ENCODE measurements at places on chromosomes 2 and 18.
A peak's percentile ranks its signal among the peaks of the same experiment; 100 is the strongest.

GRCh38 chr2:51003345-51004192 is 28.4 kb downstream of the NRXN1 start:
- no peak for DNase-seq

GRCh38 chr2:165277295-165277694 is 38.1 kb downstream of the SCN2A start:
- DNase-seq, result no peak

GRCh38 chr2:9108210-9108967 is 98.2 kb upstream of the ASAP2 start:
- no peak for DNase-seq

GRCh38 chr2:8178911-8179310 is 502.9 kb upstream of the ID2 start:
- no peak for DNase-seq

- DNase-seq, result no peak
These were observed 63.8 kb upstream of the ZC3H15 start for GRCh38 chr2:186422226-186422625.

DNA sequence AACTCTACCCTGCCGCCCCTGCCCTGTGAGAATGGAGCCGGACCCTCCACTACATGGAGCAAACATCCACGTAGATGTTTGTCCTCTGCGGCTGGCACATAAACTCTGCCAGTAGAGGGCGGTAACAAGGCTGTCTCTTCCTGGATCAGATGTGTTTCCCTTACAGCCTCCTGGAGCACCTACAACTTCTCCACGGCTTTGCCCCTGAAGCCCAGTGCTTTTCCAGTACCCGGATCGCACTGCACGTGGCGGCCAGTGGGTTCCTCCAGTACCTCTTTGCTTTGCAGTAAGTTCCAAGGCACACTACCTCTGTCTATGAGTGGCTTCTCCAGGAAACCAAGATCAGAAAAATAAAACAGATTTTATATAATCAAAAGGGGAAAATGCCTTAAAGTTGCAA is 651.3 kb downstream of the DCDC2C start:
- DNase-seq, result no peak

- DNase-seq, result no peak
These were observed 813.9 kb upstream of the CNTNAP5 start for GRCh38 chr2:123211181-123211580.

- DNase-seq, result no peak
These were observed 19.5 kb downstream of the EMX1 start for GRCh38 chr2:72936660-72937355.

- DNase-seq, result no peak
These were observed 3.1 kb upstream of the DSEL start for GRCh38 chr18:67519592-67519991.

GRCh38 chr2:122737429-122738077 is 982.1 kb downstream of the TSN start:
- DNase-seq, result no peak

DNA sequence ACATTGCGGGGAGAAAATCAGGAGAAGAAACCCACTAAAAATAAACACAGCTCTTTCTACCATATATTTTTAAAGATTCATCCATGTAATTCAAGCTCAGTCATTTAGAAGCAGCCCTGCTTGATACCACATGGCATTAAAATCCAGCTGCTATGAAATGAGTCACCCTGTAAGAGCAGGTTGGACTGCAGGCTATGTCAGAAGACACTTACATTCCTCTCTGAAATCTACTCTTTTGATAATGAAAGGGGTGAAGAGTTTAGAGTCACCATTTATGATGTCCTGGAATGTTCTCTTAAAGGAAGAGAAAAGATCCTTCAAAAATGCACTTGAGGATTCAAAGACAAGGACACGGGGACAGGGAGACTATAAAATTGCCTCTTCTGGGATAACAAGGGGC is 100.6 kb upstream of the APCDD1 start:
- DNase-seq, result no peak

DNA sequence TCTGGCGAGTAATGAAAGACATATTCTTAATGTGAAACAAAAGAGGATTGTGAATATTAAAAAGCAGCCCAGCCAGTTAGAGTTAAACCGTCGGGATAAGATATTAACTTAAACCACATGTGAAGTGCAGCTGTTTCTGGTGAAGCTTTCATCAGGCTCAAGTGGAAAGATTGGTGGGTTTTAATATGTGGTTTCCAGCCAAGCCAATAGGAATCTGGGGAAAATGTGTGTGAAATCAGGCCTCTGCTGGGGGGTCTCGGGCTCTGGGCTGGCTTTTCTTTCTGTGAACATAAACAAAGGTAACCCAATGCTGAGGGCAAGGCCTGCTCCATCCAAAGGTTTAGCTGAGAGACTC is 279.6 kb downstream of the SLC4A3 start:
- DNase-seq, result no peak

GRCh38 chr2:104883357-104883756 is 29.4 kb downstream of the POU3F3 start:
- no peak for DNase-seq

GRCh38 chr2:76314271-76315020 is 603.7 kb upstream of the GCFC2 start:
- DNase-seq, result no peak

GRCh38 chr2:113406114-113406513 is 31.4 kb upstream of the ZNG1B start:
- no peak for DNase-seq

- DNase-seq, result no peak
These were observed 93.8 kb upstream of the REG3A start for GRCh38 chr2:79253243-79253774.

GRCh38 chr18:77108001-77108692 is 24.4 kb downstream of the MBP start:
- DNase-seq, result no peak

- no peak for DNase-seq
These were observed 160.7 kb upstream of the NT5C1B start for GRCh38 chr2:18749912-18750526.

GRCh38 chr2:183215917-183216316 is 91.7 kb downstream of the NUP35 start:
- no peak for DNase-seq

GRCh38 chr2:27800856-27801255 is 29.3 kb downstream of the MRPL33 start:
- DNase-seq, result no peak

DNA sequence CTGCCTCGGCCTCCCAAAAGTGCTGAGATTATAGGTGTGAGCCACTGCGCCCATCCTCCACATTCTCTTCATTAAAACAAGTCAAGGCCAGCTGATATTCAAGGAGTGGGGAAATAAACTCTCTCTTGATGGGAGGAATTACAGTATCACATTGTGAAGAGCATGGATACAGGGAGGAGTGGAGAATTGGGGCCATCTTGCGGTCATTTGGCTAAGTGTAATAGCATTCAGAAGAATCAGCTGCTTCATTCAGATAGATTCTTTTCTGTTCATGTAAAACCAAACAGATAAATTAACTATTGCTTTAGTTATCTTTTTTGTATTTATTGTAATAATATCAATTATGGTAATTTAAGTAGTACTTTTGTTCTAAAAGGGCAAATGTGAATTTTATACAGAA is 156.3 kb downstream of the UBR3 start:
- DNase-seq, result no peak

GRCh38 chr2:20539776-20540586 is 93.1 kb downstream of the RHOB start:
- no peak for DNase-seq

DNA sequence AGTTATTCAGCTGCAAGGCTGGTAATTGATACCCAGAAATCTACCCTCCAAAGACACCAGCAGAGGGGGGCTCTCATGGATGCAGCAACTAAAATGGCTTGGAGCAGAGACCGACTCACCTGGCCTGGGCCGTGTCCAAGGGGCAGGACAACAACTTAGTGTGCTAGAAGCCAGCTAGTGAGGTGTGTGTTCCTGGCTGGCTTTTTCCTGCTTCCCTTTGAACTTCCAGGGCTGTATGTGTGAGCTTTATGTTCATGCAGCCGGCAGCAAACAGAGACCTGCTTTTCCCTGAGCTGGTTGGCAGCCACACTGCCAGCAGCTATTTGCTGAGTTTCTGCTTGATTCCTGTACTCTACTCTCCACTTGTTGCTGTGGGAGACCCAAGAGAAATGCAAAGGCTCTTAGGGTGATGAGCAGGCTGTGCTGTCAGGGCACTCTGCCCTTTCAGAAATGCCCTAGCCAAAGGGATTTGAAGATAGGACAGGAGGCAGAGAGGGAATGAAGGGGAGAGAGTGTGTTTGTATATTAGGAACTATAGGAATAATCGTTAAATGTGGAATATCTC is 23.7 kb upstream of the GRP start:
- DNase-seq, result no peak

DNA sequence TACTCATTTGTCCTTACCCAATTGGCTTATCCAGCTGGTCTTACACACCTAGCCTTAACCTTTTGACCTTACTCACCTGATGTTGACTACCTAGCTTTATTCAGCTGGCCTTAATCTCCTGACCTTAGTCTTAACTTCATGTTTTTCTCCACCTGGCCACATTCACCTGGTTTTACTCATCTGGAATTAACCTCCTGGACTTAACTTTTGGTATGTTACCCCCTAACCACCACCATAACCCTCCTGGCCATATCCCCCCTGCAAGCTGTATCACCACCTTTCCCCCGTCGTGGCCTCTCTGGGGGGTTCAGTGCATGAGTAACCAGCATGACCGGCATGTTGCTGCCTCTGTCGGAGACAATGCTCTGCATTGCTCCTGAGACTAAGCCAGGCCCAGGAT is 45.7 kb downstream of the CHRNA1 start:
- no peak for DNase-seq

- no peak for DNase-seq
These were observed 82.5 kb downstream of the GBX2 start for GRCh38 chr2:236085647-236086046.

DNA sequence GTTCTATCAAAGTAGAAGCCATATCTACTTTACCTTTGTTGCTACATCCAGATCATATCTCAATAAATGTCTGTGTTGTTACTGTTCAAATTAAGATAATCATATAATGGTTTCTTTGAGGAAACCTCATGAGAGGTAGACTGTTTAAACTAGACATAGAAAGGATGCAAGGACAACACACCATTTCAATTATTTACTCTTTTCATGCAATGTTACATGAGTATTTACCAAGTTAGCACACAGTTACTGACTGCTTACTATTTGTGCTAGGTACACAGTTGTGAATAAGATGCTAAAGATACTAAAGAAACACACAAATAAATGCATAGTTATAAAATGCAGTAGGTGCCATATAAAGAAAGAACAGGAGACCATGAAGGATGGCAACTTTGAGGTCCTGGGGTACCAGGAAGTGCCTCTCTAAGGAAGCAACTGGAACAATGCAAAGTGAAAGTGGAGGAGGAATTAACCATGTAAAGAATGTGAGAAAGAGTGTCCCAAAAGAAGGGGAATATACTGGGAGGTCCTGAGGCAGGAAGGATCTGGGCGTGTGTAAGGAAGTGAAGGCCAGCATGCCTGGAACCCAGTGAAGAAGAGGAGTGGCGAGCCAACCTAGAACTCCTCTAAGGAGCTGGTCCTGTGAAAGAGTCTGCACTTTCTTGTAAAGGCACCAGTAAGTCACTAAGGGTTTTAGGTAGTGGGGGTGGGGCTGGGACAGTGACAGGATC is 39.4 kb downstream of the RBMS1 start:
- no peak for DNase-seq

DNA sequence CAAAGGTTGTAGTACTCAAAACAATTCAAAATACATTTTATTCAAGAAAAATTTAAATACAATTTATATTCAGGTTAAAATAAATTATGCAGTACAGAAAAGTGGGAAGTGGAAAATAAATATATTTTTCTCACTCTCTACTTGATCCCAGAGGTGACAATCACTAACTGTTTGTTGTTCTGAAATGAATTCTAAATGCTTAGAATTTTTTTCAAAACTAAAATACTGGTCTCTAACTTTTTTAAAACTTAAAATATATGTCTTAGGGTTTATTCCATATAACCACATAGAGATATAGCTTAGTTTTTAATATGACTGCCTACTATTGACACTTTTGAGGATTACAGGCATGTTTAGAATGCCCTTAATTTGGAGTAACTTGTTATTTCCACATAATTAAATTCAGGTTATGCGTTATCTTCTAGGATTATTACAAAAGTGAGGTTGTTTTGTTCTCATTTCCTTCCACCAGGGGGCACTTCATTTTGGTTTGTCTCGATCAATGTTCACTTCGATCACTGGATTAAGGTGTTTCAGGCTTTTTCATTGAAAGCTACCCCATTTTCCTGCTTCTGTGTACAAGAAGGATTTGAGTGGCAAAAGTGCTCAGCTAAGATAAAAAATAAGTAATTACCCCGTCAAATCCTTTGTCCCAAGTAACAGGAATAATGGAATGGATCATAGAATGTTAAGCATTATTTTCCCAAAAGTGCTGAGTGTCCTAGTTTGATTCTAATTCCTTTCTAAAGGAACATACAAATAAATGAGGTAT is 27.1 kb upstream of the TFPI start:
- no peak for DNase-seq

- DNase-seq, result peak; percentile 49
These were observed 135.2 kb downstream of the ALPK2 start for GRCh38 chr18:58493516-58494253.

DNA sequence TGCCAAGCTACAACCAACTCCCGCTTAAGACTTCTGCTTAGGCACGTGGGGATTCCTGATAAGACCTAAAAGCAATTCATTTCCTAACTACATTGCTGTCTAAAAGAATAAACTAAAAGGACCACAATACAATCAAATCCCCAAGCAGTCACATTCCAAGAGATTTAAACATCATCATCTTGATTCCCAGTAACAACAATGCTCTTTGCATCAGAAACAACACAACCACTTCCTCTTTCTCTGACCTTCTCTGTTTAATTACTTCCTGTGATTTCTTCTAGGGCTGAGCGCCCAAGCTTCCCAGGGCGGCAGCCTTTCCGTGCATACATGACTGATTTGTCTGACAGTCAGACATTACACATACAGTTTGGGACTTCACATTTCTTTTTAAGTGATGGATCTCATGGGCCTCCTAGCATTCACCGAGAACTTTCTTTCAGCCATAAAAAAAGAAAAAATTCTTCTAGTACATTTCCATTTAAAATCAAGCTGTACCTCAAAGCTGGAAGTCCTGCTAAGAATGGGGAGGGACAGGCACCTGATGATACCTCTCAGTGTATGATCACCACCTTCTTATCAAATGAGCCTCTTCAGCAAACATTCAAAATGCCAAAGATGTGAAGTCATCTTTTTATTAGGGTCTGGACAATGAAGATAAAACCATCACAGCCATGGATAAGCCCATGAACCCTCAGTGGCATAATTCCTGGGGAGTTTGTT is 11.5 kb downstream of the SPRED2 start:
- no peak for DNase-seq
